ENCODE measurements at places on chromosomes 6 and 20.
A peak's percentile ranks its signal among the peaks of the same experiment; 100 is the strongest.

DNA sequence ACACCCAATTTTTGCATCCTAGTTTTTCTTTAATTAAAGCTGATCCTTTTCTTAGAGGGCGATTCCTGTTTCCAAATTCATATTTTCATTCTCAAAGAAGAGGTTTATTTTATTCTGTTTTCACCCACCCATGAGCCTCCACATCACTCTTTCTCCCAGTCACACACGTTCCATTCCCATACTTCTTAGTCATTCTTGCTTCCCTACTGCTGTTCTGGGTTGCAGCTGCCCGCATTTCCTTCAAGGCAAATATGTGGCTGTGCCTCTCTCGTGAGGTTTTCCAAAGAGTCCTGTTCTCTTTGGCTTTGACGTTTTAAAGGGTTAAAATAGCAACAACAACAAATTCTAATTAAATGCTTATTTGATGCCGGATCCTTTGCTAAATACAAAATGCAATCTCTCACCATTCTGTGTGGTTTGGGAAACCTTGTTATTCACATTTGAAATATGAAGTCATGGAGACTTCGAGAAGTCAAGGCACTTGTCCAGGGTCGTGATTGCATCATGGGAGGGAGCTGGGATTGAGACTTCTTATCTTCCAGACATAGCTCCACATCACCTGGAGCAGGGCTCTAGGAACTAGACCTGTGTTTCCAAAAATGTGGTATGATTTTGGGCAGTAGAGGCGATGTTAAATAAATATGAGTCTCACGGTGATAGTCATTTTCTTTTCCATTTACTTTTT, 126.6 kb downstream of the DOK5 start:
- no peak for DNase-seq

- DNase-seq: no peak
These were observed 28.9 kb downstream of the MDFI start for GRCh38 chr6:41667195-41667594.

DNA sequence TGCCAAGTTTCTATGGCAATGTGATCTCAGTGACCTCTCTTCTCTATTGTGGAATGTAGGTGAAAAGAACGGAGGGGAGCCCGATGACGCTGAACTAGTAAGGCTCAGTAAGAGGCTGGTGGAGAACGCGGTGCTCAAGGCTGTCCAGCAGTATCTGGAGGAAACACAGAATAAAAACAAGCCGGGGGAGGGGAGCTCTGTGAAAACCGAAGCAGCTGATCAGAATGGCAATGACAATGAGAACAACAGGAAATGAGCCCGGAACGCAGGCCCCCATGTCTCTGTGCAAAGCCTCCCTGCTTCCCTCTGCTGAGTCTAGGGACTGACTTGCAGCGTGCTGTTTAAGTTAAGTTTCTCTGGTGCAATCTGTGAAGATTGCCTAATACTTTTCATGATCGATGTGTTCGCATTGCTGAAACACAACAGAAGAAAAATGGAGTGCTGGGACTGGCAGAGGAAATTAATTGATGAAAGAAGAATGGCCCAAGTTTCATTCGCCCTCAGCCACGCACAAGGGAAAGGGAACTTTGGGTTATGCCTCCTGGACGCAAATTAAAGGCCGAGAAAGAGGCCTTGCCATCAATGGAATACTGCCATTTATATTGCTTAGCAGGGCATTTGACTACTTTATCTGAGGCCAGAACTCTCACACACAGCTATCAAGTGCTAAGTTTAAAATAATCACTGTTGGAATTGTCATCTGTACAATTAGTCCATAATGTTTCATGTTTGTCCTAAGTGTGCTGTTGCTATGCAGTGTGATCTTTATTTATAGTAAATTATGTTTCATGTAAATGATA, 146.4 kb downstream of the AKAP7 start:
- DNase-seq: peak; percentile 21

GRCh38 chr6:55969526-55969925, 94.1 kb upstream of the BMP5 start:
- no peak for DNase-seq

DNA sequence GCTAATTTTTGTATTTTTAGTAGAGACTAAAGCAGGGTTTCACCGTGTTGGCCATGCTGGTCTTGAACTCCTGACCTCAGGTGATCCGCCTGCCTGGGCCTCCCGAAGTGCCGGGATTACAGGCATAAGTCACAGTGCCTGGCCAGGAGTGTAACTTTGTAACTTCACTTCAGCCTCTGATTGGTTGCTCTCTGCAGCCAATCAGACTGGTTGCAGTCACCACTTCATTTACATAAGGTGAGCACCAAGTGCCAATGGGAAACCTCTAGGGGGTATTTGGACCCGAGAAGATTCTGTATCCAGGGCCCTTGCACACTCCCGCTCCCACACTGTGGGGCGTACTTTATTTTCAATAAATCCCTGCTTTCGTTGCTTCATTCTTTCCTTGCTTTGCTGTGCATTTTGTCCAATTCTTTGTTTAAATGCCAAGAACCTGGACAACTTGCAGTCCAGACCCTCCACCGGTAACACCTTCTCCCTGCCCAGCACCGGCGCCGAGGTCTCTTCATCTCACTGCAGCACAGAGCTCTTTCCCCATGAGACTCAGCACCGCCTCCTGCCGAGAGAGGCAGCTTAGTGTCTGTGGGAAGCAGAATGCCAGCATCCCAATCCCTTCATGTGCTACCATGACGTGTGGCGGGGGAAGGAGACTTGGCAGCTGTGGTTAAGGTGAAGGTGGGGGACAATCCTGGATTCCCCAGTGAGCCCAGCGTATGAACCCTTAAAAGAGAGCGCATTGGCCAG, 14.0 kb upstream of the MRGBP start:
- DNase-seq: no peak

- no peak for DNase-seq
These were observed 20.5 kb upstream of the ZNF133 start for GRCh38 chr20:18267815-18268214.

GRCh38 chr6:169022079-169022478, 231.6 kb downstream of the THBS2 start:
- DNase-seq: no peak
